Activated T-helper 1 cell treated with anti-CD3 and anti-CD28 coated beads, Interleukin-2, amount 50 U/mL, for 16 hours (primary cell): ENCODE measurements at places on chromosomes 13 and 19.

GRCh38 chr19:49155005-49155819, at the start of gene HRC:
HRC (minus strand) TSS chr19:49155396; CDS start chr19:49155237, 159 bp downstream.
- DNase-seq = no peak

- DNase-seq = no peak
Measured at GRCh38 chr13:78046331-78046730, 127.7 kb upstream of the EDNRB start.

- no peak for DNase-seq
Measured at GRCh38 chr13:60001889-60002288, 161.8 kb downstream of the DIAPH3 start.

DNA sequence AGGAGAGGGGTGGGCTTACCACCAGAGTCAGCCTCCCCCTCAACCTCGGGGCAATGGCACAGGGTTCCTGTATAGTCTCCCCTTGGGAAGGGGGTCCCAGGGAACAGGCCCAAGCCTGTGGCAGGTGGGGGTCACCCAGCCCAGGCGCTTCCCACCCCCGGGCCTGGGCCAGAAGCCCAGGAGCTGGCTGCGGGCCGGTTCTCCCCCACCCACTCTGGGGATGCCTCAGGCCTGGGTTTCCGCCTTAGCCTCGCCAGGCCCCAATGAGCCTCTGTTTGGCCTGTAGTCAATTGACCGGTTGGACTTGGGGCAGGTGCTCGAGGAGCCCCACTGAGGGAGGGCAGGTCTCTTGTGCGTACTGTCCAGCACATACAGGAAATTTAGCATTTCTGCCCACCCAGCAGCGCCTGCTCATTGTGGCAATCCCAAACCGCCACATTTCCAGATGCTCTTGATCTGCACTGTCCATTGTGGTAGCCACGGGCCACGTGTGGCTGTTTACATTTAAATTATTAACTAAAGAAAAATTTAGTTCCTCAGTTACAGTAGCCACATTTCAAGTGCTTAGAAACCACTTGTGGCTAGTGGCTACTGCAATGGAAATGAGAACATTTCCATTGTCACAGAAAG, 9.9 kb downstream of the LYL1 start:
- DNase-seq = no peak

DNA sequence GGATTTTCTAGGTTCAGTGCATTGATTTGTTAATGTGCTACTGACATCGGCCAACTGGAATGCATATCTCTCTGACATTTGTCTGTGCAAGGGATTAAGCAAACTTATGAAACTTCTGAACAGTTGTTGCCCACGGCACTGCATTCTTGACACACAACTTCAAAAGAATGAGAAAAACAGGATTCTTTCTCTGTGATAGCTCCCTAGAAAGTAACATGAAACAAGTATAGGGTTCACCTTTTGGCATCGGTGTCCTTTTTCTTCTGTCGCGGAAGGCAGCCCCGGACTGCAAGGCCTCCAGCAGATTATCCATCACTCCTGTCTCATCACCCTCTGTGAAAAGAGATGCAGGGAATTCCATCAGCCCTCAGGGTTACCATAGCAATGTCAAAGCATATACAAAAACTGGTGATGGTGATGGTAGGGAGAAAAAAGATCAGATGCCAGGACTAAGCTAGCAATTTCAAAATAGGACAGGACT, 389.2 kb downstream of the DIAPH3 start:
- no peak for DNase-seq

DNA sequence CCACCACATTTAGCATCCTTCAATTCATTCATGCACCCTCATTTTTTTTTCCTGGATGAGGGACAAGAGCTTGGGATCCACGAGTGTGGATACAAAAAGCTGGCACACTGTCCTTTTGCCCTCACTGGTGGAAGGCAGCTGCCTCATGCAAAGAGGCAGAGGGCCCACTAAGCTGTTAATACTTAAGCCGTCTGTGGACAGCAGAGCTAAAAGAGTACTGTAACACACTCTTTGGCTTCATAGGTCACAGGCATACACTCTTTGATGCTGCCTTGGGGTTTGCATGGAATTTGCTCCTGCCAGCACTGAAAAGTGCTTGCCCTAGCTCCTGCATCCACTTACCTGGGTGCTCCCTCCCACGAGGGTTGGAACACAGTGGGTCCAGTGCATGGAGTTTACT, 978.4 kb upstream of the SPRY2 start:
- DNase-seq = no peak
